ENCODE measurements at places on chromosomes 7 and 10.
A peak's percentile ranks its signal among the peaks of the same experiment; 100 is the strongest.

DNA sequence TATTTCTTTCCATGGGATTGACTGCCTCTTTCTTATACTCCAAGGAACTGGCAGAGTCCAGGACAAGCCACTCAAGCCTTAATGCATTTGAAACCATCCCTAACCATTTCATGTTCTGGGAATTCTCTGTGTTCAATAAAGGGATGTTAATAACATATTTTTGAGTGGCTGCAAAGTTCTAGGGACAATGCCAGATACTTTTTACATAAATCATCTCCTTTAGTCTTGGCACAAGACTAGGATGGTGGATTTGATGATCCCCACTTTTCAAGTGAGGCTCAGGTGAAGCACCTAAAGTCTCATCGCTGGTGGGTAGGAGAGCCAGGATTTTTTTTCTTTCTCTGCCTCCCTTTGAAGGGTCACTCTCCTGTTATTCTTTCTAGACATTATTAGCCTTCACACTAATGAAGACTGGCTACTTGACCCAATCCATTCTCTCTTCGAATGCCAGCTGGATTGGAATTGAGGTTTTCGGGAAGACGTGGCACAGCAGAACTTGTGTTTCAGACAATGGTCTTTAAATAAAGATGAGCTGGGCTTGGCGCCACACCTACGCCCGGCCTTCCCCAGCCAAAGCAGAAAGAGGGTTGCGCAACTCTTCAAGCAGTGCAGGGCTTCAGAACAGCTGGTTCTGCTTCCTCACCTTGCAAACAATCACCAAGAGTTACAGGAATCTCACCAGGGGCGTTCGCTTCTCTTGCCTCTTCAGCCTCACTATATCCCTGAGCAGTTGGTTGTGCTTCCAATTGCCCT lies 73.8 kb upstream of the BMPER start:
- no peak for DNase-seq

DNA sequence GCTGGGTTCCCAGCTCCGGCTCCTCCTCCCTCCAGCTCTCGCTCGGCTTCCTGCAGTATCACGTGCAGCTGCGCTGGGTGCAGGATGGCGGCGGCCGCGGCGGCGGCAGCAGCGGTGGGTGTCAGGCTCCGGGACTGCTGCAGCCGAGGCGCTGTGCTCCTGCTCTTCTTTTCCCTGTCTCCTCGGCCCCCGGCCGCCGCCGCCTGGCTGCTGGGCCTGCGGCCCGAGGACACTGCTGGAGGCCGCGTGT lies at the start of gene CNNM1:
TSS of gene CNNM1 (plus strand) at position 53 of the 250 bp plus-strand sequence. CDS start at position 85, 32 bp downstream.
- DNase-seq = no peak

DNA sequence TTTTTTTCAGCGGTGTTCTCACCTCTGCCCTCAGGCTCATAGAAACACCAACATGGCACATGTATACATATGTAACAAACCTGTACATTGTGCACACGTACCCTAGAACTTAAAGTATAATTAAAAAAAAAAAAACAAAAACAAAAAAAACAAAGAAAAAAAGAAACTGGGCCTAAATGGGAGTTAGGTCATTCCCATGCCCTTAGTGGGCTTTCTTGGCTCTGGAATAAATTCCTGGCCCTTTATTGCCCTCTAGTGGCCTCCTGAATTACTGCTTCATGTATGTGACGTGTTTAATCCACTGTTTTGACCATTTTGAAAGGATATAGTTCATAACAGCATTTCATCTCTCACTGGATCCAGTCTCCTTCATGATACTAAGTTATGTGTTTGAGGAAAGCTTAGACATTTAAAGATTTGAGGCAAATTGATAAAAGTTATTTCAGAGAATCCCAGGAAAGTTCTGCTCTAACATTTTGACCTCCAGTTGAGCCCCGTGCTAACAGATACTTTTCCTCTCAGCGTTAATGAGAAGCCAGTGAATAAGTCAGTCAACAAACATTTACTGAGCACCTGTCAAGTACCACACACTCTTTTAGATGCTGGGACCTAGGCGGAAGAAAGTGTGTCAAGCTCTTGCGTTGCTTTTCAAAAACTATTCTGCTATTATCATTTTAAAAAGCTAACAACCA lies 54.7 kb upstream of the SYPL1 start:
- DNase-seq = peak; percentile 77

- DNase-seq = peak; percentile 68
Observed at GRCh38 chr10:66931340-66931948, 5.6 kb downstream of the LRRTM3 start.

GRCh38 chr7:149196151-149196704 lies 882 bp downstream of the ZNF282 start:
- DNase-seq = no peak

GRCh38 chr10:19817231-19817933 lies 1.1 kb downstream of the PLXDC2 start:
- no peak for DNase-seq

- DNase-seq = no peak
Observed at GRCh38 chr7:72492461-72493065, 80.4 kb upstream of the CALN1 start.

GRCh38 chr7:132933072-132933458 lies 148.8 kb downstream of the CHCHD3 start:
- DNase-seq = peak; percentile 9

DNA sequence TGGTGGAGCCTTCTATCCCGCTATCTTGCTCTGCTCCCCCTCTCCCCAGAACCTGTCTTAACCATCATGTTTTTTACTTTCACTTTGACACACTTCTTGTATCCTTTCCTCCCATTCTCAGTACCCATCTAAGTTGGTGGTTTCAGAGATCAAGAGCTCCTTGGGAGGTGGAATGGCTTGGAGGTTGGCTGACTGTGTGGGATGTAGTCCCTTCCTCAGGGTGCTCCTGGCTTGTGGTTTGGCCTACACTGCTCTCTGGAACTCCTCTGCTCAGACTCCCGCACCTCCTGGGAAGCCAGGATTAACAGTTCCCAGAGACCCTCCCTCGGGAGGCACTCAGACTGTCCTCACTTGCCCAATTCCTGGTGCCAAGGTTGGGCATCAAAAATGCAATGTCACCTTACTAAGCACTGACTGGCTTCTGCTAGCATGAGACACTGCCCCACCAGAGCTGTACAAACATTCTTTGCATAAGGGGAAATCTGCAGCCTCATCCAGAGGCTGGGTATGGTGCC lies 93.1 kb upstream of the NAMPT start:
- no peak for DNase-seq

DNA sequence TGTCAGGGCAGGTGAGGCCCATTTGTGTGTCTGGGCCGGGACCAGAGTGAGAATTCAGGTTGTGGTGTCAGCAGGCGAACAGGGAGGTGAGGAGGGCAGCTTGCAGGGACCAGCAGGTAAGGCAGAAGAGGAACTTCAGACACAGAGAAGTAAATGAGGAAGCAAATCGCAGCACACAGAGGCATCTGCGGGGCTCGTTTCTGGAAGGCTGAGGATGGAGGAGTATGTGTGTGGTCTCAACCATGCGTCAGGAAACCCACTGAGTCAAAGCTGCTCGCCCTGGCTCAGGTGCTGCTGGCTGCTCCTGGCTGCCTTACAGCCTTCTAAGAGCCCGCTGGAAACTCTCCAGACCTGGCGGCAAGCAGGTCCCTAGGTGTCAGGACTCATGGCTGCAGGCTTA lies 26.9 kb upstream of the PITRM1 start:
- no peak for DNase-seq

- peak; percentile 61 for DNase-seq
Observed at GRCh38 chr7:158695726-158696452, 8.7 kb downstream of the NCAPG2 start.

DNA sequence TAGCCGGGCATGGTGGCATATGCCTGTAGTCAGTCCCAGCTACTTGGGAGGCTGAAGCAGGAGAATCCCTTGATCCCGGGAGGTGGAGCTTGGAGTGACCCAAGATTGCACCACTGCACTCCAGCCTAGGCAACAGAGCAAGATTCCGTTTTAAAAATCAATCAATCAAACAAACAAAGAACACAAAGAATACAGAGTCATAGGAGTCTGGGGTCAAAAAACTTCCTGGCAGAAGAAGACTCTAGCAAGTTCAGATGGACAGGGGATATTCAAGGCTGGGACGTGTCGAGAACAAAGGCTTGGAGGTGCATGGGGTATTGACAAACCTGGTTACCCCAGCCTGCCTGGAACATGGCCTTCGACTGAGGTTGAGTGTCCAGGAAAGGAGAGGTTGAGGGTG lies 228.8 kb upstream of the AGK start:
- DNase-seq = no peak

DNA sequence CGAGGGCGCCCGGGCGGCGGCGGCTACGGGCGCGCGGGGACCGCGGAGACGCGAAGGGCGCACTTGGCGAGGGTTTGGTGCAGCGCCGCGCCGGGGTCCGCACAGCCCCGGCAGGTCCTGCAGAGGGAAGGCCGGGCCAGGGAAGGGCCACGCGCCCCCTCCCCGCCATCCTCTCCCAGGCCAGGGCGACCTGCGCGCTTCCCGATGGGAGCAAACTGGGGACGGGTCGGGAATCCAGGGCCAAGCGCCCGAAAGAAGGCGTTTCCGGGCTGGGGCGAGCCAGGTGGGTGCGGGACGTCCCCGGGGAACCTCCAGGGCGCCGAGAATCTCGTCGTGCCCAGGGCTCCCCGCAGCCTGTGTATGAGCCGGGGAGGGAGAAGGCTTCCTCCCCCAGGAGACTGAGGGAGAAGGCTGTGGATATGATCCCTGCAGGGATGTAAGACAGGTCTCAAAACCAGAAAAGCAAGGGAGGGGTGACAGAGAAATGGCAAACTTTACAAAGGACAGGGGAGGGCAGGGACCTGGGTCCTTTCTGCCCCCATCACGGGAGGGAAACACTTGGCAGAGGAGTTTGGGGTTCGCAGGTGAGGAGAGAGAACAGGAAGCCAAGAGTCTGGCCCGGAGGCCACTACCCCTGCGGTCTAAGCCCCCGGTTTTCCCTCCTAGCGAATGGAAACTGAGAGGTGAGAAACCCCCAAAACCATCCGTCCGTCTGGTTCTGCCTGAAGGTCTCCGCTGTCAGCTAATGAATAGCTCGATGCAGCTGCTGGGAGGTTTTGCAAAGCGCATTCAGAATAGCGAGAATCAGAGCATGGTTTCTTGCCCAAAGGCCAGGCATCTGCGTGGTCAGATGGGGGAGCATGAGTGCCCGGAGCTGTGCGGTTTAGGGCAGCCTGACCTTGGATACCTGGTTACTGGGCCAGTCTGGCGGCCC lies 674 bp downstream of the AMZ1 start:
- DNase-seq = no peak

GRCh38 chr10:84706431-84706830 lies 378.0 kb downstream of the CCSER2 start:
- DNase-seq = no peak

- DNase-seq = no peak
Observed at GRCh38 chr7:156021471-156021870, 209.2 kb upstream of the SHH start.

- no peak for DNase-seq
Observed at GRCh38 chr10:47260505-47261111, 39.4 kb upstream of the GDF10 start.

DNA sequence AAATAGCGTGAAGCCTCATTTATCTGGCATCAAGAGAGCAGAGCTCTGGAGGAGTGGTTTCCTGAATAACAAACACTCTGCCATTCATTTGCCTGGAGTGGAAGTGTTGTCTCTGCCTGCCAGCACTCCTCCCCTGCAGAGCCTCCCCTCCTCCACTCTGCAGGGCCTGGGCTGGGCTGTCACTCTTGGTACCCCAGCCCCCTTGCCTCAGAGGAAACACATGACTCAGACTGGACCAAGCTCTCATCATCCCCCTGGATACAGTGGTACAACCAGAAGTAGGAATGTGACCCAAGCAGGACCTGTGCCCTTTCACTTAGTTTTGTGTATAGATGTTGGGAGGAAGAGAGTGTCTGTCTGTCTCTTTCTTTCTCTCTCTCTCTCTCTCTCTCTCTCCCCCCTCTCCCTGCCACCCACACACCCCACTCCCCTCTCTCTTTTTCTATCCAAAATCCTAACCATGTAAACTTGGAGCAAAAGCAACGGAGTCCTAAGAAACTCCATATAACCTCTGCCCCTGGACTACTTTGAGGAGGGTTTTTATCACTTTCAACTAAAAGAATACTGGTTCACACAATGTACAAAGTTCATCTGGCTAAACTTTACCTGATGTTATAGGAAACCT lies 43.9 kb downstream of the DOCK4 start:
- no peak for DNase-seq

- DNase-seq = no peak
Observed at GRCh38 chr10:84695902-84696301, 367.5 kb downstream of the CCSER2 start.

DNA sequence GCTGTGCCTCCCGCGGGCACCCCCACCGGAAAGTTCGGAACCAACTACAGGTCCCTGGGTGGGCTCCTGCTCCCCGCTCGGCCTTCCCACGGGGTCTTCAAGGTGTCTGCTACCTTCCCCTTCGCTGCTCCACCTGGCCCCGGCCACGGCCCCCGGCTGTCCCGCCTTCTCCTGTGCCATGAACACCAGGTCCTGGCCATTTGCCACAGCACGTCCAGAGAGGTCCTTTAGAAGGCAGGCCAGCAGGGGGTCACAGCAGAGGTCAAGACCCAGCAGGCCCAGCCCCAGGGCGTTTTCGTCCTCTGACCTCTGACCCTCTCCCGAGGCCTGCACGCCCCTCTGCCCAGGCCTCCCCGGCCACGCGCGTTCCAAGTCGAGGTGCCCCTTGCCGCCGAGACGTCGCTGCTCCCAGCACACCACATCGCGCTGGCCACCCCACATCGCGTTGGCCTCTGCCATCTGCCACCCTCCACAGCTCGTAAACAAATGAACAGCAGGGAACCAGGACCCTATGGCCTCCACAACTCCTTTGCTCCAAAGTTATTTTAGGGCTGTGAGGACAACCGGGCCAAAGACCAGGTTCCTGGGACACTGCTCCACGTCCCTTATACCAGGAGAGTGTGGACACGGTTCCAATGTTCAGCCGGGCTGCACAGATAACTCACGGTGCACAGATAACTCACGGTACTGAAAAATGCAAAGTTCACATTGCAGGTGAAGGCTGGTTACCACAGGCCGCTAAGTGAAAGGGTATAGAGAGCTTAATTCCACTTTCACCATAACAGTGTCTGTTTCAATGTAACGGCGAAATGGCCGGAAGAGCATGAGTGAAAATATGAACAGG lies 74.3 kb downstream of the CFAP46 start:
- no peak for DNase-seq

GRCh38 chr10:11824825-11825224 lies 1.7 kb downstream of the PROSER2 start:
- DNase-seq = no peak

DNA sequence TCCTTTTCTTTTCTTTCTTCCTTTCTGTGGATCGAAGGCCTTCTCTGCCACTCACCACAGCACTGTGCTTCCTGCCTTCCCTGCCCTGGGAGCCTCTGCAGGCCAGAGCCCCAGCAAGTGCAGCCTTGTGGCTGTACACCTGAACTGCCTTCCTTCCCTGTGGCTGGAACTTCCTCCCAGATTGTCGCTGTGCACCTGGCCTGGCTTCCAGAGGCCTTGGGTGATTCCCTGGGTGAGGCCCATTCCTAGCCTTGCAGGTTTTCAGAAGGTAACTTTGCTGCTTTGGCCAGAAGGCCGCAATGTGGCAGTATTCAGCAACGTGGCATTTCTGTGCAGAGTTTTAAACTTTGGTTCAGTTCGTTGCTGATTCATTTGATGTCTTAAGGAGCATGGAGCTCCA lies 50.1 kb upstream of the RASGEF1A start:
- no peak for DNase-seq

- no peak for DNase-seq
Observed at GRCh38 chr10:63657761-63658160, 136.6 kb downstream of the REEP3 start.

GRCh38 chr7:26690135-26690805 lies 174.1 kb downstream of the SKAP2 start:
- DNase-seq = no peak

- no peak for DNase-seq
Observed at GRCh38 chr7:123655614-123656013, at the start of gene LMOD2. Gene LMOD2 (plus strand): TSS chr7:123655866. CDS start chr7:123655964, 98 bp downstream.

GRCh38 chr10:75512203-75512933 lies 80.9 kb downstream of the LRMDA start:
- no peak for DNase-seq

All from astrocyte of the cerebellum (primary cell).